ENCODE measurements at places on chromosomes 5 and 9. TPM values are rescaled to one million over a fixed set of nuclear protein-coding genes. Genes with fewer than 3 reads are reported as not detected.

GRCh38 chr5:134394932-134395331, 16.7 kb downstream of the CDKN2AIPNL start:
- no peak for DNase-seq

DNA sequence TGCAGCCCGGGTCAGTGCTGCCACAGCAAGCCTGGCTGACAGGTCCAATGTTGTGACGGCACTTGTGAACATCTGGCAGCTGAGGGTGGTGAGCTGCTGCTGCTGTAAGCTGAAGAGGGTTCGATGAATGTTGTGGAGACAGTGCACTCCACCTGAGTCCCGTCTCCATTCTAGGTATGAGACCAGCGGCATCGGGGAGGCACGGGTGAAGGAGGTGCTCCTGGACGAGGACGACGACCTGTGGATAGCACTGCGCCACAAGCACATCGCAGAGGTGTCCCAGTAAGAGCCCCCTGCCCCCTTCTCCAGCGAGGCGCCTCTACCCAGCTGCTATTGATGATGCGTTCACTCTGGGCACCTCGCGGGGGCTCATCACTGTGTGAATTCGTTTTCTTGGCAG, 38.9 kb upstream of the CFAP157 start:
- no peak for DNase-seq

ERCC6L2 gene
- total RNA-seq, result 27.2 TPM

CERT1 gene
- total RNA-seq, result 4.9 TPM

DNA sequence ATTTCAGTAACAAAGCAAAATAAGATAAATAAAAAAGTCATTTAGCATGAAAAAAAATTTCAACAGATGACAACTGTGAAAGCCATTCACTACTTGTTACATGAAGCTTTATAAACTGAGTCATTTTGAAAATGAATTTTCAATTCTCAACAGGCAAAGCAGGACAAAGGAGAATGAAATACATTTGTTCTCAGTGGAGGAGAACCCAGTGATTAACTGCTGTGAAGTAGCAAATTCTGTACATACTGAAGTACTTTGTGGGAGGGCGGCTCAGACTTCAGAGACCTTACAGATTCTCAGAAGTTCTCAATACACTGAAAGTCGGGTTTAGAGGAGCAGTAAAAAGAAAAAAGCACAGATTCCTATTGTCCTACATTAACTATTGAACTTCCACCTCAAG, 21.7 kb downstream of the SKIC3 start:
- DNase-seq, result no peak

DNA sequence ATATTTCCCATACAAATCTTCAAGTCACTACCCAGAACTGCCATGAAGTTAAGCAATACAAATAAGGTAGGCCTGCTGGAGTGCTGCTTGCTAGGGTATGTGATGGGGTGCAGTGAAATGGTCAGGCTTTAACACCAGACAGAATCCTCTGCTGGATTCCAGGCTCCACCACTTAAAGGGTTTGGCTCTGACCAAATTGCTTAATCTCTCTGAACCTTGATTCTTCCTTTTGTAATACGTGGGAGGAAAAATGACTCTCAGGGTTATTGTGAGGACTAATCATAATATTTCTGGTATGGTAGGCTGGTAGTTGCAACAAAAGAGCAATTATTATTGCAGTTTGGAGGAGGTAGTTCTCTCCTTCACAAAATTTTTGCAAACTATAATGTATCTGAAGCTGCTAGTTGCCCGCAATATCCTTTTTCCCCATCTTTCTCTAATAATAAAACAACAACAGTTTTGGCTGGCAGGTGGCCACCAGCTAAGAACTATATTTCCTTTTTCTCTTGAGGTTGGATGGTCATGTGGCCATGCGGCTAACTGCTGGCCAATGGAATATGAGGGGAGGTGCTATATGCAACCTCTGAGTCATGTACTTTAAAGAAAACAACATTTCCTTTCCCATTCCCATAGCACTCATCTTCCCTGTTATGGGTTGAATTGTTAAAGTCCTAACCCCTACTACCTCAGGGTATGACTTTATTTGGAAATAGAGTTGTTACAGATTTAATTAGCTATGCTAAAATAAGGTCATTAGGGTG, 44.1 kb downstream of the CCL28 start:
- no peak for DNase-seq

- DNase-seq, result no peak
Measured at GRCh38 chr5:159489779-159490178, 159.5 kb upstream of the IL12B start.

GRCh38 chr5:58860680-58861079, 277.8 kb downstream of the RAB3C start:
- DNase-seq, result no peak

ZBED3 gene
- total RNA-seq, result 2.6 TPM

DNA sequence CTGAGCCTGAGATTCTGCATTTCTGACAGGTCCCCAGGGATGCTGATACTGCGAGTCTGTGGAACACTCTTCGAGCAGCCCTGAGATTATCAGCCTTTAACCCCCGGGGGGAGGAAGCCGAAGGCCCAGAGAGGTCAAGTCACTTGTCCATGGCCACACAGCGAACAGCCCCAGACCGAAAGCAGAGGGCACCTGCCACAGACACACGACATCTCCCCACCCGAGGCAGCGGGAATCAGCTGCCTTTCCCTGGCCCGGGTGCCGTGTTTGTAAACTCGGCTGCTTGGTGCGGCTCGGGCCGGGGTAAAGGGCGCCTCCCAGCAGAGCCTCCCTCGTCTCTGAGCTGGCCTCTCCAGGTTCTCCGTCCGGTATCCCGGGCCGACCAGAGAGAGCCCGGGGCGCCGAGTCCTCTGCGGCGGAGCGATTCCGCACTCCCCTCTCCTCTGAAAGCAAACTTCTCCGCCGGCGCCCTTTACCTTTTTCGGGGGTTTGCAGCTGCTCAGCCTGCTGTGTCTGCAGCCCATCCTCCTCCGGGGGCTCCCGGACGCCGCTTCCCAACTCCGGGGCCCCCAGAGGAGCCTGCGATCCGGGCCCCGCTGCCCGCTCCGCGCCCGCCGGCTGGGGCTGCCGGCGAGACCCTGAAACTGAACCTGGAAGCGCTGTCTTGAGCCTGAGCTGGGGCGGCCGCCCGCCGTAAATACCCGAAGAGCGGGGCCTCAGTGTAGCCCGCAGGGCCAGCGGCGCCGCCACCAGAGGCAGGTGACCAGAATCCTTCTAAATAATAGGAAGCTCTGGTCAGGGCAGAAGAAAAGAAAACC, at the start of gene CCDC69:
TSS of gene CCDC69 (minus strand) at position 646 of the 818 bp plus-strand sequence. CDS start at position 524, 122 bp downstream.
- peak; percentile 63 for DNase-seq

DNA sequence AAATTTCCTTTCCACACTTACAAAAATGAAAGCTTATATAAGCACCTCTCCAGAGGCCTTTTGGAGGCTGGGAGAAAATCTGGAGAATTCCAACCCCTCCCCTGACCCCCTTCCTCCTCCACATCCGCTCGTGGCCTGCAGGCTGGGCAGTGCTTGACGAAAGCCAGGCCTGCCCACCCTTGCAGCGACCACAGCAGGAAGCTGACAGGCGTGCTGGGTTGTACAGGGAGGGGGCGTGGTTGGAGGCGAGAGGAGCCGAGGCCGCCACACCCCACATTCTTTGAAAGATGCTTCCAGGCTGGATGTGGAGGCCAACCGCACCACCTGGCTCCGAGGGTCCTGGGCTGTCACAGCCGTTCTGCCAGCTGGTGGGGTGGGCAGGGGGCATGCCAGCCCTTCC, 47.8 kb upstream of the IER5L start:
- DNase-seq, result no peak

DNA sequence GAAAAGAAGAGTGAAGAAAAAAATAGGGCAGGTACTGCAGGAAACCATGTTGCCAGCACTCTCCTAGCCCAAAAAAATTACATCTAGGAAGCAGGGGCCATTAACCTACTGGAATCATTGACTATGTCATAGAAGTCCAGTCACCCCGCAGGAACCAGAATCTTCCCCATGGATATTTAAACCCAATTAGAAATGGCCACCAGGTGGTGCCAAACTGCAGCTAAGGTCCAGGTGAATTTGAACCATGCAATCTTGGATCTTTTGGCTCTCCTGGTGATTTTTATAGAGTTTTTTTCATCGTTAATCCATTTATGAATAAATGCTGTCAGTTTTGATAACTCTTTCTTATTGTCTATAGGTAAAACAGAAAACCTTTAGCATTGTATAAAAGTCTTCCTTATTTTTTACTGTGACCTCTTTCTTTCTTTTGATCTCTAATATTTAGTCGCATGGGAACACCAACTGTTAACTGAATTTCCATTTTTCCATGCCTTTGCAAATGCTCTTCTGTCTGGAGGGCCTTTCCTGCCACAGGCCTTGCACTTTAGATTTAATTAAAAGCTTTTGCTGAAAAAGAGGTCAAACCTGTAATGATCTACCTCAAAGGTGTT, 147.5 kb upstream of the FGF10 start:
- DNase-seq, result peak; percentile 81

MAML1 gene
- total RNA-seq, result 30.0 TPM

KIF12 gene
- 36.4 TPM for total RNA-seq

DNA sequence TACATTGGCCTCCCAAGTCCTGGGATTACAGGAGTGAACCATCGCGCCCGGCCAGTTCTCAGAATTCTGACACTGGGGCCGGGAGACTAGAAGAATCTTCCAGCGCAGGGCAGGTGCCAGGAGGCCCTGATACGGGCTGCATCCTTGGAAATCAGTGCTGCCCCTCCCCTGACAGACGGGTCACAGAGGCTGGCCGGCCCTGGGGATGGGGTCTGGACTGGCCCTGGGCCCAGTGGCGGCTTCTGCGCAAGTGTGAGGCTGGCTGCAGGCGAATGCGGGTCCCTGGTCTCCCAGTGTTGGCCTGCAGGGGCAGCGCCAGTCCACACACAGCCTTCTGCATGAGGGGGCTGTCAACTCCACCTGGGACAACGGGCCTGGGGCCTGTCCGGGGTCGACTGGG, 831 bp upstream of the TBC1D9B start:
- DNase-seq, result no peak

PCDHGA8 gene
- not detected for total RNA-seq

Data from HT-29 (cell line).